Pancreas (tissue), 10 donors: ENCODE measurements at places on chromosomes 7 and 10. TPM values are rescaled to one million over a fixed set of nuclear protein-coding genes. Genes with fewer than 3 reads are reported as not detected.

CACNB2 gene
- 7.0 TPM for total RNA-seq

GRCh38 chr10:69818676-69819239 is 17.1 kb downstream of the COL13A1 start:
- no peak overlapping the region for H3K27ac ChIP-seq
- no peak for DNase-seq
- H3K27me3 ChIP-seq: no peaks in the 10 kb centered on the region
- no peaks in the 10 kb centered on the region for H3K36me3 ChIP-seq
- no peaks in the 10 kb centered on the region for H3K4me1 ChIP-seq
- no peak overlapping the region for H3K4me3 ChIP-seq

NKX2-3 gene
- 0.83 TPM for total RNA-seq

GRCh38 chr7:44159824-44160630 is 18.9 kb upstream of the MYL7 start:
- no peaks in the 10 kb centered on the region for H3K4me1 ChIP-seq
- H3K27ac ChIP-seq: no peak overlapping the region
- H3K4me3 ChIP-seq: no peak overlapping the region

TMEM139 gene
- total RNA-seq: 5.9 TPM

BTBD16 gene
- total RNA-seq: not detected

GRCh38 chr7:2698581-2699288 is 10.7 kb downstream of the AMZ1 start:
- no peak for DNase-seq
- no peak overlapping the region for H3K27ac ChIP-seq
- no peaks in the 10 kb centered on the region for H3K36me3 ChIP-seq
- H3K4me3 ChIP-seq: no peak overlapping the region
- no peaks in the 10 kb centered on the region for H3K4me1 ChIP-seq
- H3K27me3 ChIP-seq: no peaks in the 10 kb centered on the region

SYT15 gene
- 2.9 TPM for total RNA-seq

GRCh38 chr7:107850643-107851042 is 40.3 kb upstream of the DLD start:
- H3K27ac ChIP-seq: no peak overlapping the region
- no peak overlapping the region for H3K4me3 ChIP-seq
- no peaks in the 10 kb centered on the region for H3K27me3 ChIP-seq
- DNase-seq: no peak
- no peaks in the 10 kb centered on the region for H3K4me1 ChIP-seq

GRCh38 chr10:14617852-14618251 is 156.8 kb downstream of the FAM107B start:
- no peak for DNase-seq
- H3K4me3 ChIP-seq: no peak overlapping the region
- H3K27ac ChIP-seq: no peak overlapping the region
- no peaks in the 10 kb centered on the region for H3K36me3 ChIP-seq
- H3K27me3 ChIP-seq: no peaks in the 10 kb centered on the region

- no peak overlapping the region for H3K4me3 ChIP-seq
- H3K36me3 ChIP-seq: no peaks in the 10 kb centered on the region
- no peak for DNase-seq
These were observed 552.5 kb upstream of the SORCS1 start for GRCh38 chr10:107717046-107717445.

- H3K36me3 ChIP-seq: no peaks in the 10 kb centered on the region
- H3K4me1 ChIP-seq: no peaks in the 10 kb centered on the region
- no peak for DNase-seq
- no peaks in the 10 kb centered on the region for H3K27me3 ChIP-seq
- no peak overlapping the region for H3K4me3 ChIP-seq
These were observed 49.7 kb downstream of the COL17A1 start for GRCh38 chr10:104036069-104036384.

NDUFB8 gene
- 39.6 TPM for total RNA-seq

DNA sequence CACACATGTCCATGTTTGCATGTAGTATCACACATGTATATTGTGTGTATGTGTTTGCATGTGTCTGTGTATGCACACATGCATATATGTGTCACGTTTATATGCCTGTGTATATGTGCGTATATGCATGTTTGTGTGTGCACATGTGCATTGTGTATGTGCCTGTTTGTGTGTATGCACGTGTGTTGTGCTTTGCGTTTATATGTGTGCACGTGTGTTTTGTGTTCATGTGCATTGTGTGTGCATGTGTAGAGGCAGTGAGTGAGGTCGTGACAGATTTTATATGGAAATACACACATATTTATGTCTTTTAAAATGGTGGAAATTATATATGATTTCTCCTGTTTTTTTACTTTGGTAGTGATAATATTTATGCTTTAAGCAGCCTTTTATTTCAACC is 41.2 kb downstream of the ADARB2 start:
- no peak overlapping the region for H3K4me3 ChIP-seq
- no peak for DNase-seq
- no peaks in the 10 kb centered on the region for H3K4me1 ChIP-seq
- no peak overlapping the region for H3K27ac ChIP-seq
- no peaks in the 10 kb centered on the region for H3K27me3 ChIP-seq

DNA sequence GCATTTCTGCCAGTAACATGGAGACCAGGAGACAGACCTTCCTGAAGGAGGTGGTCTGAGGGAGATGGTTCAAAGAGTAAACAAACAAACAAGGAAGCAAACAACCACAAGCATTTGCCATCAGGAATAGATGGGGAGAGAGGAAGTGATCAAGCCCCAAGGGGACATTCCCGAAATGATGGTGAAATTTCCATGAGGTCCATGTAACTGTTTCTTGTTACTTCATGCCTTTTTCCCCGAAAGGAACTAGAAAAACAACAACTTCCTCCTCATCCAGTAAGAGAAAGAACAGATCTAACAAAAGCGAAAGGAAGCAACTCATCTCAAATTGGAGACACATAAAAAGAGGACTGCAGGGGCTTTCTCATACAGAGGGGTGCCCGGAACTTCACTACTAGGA is 152.5 kb upstream of the ZNF32 start:
- H3K36me3 ChIP-seq: no peaks in the 10 kb centered on the region
- H3K4me1 ChIP-seq: no peaks in the 10 kb centered on the region

DNA sequence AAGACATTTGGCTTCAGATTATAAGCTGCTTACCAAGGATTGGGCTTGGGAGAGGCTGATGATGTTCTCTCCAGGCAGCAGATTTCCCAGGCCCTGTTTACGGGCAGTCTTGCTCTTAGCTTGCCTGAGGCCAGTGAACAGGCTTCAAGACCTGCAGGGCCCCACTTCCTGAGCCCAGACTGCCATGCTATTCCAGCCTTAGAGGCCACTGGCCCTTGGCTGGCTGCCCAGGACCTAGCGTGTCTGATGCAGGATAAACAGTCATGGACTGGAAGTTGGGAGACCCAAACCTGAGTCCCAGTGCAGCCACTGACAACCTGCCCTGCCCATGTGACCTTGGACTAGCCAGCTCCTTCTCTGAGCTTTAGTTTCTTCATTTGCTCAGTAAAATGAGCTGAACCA is 2.9 kb downstream of the PRXL2A start:
- no peaks in the 10 kb centered on the region for H3K36me3 ChIP-seq
- H3K4me3 ChIP-seq: no peak overlapping the region
- H3K27ac ChIP-seq: no peak overlapping the region

DNA sequence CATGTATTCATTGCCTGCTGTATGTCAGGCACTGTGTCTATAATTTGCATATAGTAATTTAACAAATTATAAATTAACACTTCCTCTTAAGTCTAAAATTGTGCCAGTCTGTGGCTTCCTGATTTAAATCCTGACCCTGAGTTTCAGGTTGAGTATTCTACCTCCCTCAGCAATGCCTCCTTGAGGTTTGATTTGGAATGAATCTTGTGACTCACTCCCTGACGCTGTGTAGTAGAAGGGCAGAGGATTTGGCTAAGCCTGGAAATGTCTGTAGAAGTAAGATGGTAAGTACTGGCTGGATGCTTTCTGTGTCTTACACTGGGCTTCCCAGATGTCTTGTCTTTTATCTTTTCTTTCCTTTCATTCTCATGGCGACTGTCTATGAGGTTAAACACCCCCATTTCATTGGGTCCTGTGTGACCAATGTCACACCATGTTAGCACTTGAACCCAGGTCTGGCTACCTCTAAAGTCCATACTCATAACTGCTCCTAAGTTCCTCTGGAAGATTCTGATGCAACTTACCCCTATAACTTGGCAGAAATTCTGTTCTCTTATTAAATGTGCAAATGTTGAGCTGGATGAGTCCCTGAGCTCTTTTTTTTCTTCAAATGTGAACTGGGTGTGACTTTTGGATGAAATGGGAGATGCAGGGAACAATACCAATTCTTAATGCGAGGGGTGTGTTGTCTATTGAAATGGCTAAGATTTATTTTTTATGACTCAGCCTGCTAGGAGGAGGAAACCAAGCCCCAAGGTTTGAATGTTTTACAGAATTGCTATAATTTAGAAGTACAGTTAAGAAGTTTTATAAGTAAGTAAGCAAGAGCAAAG is 48.5 kb downstream of the PLCE1 start:
- H3K27ac ChIP-seq: no peak overlapping the region
- no peaks in the 10 kb centered on the region for H3K36me3 ChIP-seq
- no peaks in the 10 kb centered on the region for H3K27me3 ChIP-seq
- no peak overlapping the region for H3K4me3 ChIP-seq
- no peaks in the 10 kb centered on the region for H3K4me1 ChIP-seq

VWDE gene
- 1.1 TPM for total RNA-seq

FAM25C gene
- total RNA-seq: not detected

EEPD1 gene
- 10.1 TPM for total RNA-seq

DNA sequence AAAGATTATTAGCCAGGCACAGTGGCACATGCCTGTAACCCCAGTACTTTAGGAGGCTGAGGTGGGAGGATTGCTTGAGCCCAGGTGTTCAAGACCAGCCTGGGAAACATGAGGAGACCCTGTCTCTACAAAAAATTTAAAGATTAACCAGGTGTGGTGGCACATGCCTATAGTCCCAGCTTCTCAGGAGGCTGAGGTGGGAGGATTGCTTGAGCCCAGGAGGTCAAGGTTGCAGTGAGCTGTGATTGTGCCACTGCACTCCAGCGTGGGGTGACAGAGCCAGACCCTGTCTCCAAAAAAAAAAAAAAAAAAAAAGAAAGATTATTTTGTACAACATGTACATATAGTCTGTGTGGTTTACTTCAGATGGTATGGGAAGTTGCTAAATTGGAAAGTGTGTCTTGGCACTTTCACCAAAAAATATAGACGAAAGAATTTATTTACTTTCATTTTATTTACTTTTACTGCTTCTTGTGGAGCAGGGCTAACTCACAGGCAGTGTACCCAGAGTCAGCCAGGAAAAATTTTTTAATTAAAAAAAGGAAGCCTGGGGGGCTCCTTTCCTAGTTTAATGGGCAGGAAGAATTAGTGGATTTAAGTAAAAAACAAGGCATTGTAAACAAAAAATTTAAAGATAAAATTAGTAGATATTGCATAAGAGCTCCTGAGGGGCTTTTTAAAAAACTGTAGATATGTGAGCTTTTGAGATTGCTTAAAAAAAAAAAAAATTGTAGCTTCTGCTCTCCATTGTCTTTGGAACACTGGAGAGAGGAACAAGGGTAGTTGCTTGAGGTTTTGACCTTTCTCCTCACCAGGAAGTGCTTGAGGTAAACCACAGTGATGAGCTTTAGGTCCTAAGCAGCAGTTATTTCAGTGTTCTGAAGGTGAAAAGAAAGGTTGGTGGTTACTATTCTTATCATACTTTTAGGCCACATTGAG is 44.6 kb upstream of the VDAC2 start:
- H3K4me3 ChIP-seq: no peak overlapping the region
- no peaks in the 10 kb centered on the region for H3K27me3 ChIP-seq
- no peak for DNase-seq
- no peak overlapping the region for H3K27ac ChIP-seq

DNA sequence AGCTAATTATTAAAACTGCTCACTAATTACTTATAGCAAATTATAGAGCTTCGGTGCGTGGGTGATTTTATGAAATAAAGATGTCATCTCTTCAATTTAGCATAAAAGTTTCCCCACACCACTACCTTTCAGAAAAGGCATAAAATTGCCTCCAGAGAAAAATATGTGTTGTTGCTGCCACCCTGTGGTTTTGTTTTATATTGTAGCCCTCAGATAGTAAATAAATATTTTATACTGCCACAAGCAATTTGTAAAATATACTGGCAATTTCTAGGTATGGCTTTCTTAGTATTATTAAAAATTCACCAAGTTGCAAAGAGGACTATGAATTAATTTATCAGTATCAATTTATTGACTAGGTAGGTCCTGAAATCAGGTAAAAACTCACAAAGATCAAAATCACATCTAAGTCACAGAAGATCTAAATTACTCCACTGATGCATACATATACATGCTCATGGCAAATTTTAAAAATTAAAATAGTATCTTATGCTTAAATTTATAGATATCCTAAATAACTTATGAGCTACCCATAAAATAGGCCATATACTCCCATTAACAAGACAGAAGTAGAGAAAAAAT is 26.5 kb downstream of the ASNS start:
- H3K27ac ChIP-seq: no peak overlapping the region
- no peak overlapping the region for H3K4me3 ChIP-seq
- no peaks in the 10 kb centered on the region for H3K4me1 ChIP-seq
- H3K27me3 ChIP-seq: no peaks in the 10 kb centered on the region
- H3K36me3 ChIP-seq: no peaks in the 10 kb centered on the region

GRCh38 chr10:66828957-66829356 is 96.9 kb upstream of the LRRTM3 start:
- DNase-seq: no peak
- no peaks in the 10 kb centered on the region for H3K4me1 ChIP-seq
- H3K4me3 ChIP-seq: no peak overlapping the region

DNA sequence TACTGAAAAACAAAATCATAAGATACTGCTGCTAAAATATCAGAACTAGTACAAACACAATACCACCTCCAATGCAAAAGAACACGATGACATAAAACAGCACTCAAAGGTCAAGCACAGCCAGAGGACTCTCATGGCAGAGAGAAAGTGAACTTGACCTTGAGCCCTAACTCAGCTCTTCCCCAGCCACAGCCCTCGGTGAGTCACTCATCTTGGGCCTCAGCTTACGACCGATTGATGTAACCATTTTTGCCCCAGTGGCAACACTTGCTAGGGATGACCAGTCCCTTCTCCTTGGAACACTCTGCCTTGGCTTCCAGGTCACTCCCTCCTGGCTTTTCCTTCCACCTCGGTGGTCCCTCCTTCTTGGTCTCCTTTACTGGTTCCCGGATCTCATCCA is 77.8 kb downstream of the JAZF1 start:
- no peaks in the 10 kb centered on the region for H3K36me3 ChIP-seq
- no peak overlapping the region for H3K27ac ChIP-seq
- H3K4me1 ChIP-seq: no peaks in the 10 kb centered on the region
- no peak overlapping the region for H3K4me3 ChIP-seq

DNA sequence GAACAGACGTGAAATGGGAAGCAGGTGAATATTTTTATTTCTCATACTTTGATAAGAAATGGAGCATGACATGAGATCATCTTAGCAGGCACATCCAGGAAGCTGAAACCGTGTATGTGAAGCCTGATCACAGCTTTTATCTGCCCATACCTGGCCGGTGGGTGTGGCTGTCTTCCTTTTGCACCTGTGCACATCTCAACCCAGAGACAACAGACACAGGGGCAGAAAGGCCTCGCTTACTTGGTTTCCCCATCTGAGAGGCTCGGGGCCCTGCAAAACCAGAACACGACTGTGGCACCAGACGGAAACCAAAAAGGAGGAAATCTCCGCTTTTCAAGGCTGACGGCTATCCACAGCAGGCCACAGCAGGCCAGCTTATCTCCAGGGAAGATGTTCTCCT is 116.4 kb downstream of the TCERG1L start:
- DNase-seq: peak; percentile 0
- no peaks in the 10 kb centered on the region for H3K27me3 ChIP-seq
- H3K27ac ChIP-seq: no peak overlapping the region
- no peaks in the 10 kb centered on the region for H3K36me3 ChIP-seq
- H3K4me1 ChIP-seq: no peaks in the 10 kb centered on the region

GRCh38 chr10:59047957-59048618 is 128.4 kb upstream of the PHYHIPL start:
- peaks cover 10% of the 10 kb centered on the region for H3K4me1 ChIP-seq
- no peaks in the 10 kb centered on the region for H3K27me3 ChIP-seq
- H3K4me3 ChIP-seq: no peak overlapping the region
- no peaks in the 10 kb centered on the region for H3K36me3 ChIP-seq
- peak overlapping the region; percentile 59 for H3K27ac ChIP-seq
